NK-92 treated with Interleukin-12 subunit alpha and Interleukin-12 subunit beta, amount 100 ng/mL, for 24 hours (cell line): ENCODE measurements at places on chromosomes 13 and 19.

- no peak for DNase-seq
These were observed 51.6 kb upstream of the UBL3 start for GRCh38 chr13:29901710-29902631.

GRCh38 chr13:100458673-100459072, 129.9 kb downstream of the GGACT start:
- no peak for DNase-seq

- DNase-seq = no peak
These were observed 13.5 kb upstream of the CBY2 start for GRCh38 chr13:45688577-45688976.

DNA sequence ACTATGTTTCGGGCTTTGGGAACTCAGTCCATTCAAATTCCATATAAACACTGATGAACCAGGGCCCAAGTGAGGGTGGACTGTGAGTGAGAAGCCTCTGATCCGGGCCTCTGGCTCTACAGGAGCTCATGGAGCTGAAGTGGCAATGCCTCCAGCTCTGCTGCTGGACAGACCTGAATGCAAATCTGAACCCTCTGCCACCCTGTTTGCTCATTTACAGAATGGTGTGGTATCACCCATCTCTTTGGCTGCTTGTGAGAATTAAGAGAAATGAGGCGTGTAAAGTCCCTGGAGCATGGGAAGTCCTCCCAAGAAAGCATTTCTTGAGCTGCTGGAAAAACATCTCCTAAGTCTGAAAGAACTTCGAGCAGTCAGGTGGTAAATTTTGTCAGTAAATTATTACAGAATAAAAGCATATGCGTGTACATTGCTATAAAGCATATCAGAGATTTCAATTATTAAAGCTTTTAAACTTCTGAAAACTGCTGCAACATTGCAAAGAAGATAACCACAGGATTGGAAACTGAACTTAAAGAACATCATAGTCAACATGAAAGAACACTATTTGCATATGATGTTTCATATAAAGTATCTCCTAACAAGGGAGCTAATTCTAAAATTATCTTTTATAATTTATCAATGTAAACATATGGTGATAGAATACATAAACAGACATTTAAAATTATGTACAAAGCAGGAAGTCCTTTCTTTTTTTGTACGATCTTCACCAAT, 369.0 kb downstream of the UQCRFS1 start:
- no peak for DNase-seq

- DNase-seq = no peak
These were observed 53.2 kb upstream of the SHKBP1 start for GRCh38 chr19:40523322-40524047.

DNA sequence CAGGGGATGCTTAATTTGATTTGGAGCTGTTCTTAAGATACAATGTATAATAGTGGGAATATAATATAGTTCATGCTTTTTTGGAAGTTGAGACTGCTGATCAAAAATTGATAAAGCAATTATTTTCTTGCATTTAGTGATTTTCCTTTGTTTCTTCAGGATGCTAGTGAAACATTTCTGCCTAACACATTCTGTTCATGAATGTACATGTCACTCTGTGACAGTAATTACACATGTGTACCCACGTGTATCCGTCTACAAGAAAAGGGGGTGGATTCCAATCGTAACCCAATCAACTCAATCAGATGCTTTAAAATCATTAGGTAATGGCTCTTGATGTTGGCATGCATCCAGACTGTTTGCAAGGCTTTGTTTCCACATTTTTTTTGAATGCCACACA, 5.0 kb upstream of the FRY start:
- no peak for DNase-seq

GRCh38 chr13:42054798-42055499, 6.5 kb downstream of the DGKH start:
- no peak for DNase-seq

- no peak for DNase-seq
These were observed 334.1 kb downstream of the SHISA2 start for GRCh38 chr13:25717666-25718197.

GRCh38 chr19:18478545-18479311, 40.8 kb upstream of the ISYNA1 start:
- DNase-seq = peak; percentile 81

- no peak for DNase-seq
These were observed 11.4 kb downstream of the ALOX5AP start for GRCh38 chr13:30746791-30747190.

DNA sequence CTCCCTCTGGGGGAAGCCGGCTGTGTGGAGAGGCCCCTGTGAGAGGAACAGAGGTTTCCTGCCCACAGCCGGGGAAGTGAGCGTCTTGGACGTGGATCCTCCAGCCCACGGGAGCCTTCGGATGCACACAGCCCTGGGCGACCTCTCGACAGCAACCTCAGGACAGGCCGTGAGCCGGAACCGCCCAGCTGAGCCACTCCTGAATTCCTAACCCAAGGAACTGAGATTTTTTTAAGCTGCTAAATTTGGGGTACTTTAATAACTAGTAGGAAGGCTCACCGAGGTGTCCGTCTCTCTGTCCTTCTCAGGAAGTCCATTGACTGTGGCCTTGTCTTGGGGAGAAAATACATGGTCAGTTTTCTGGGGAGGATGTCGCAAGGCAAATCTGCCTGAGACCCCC, 9.1 kb downstream of the LAIR1 start:
- no peak for DNase-seq

DNA sequence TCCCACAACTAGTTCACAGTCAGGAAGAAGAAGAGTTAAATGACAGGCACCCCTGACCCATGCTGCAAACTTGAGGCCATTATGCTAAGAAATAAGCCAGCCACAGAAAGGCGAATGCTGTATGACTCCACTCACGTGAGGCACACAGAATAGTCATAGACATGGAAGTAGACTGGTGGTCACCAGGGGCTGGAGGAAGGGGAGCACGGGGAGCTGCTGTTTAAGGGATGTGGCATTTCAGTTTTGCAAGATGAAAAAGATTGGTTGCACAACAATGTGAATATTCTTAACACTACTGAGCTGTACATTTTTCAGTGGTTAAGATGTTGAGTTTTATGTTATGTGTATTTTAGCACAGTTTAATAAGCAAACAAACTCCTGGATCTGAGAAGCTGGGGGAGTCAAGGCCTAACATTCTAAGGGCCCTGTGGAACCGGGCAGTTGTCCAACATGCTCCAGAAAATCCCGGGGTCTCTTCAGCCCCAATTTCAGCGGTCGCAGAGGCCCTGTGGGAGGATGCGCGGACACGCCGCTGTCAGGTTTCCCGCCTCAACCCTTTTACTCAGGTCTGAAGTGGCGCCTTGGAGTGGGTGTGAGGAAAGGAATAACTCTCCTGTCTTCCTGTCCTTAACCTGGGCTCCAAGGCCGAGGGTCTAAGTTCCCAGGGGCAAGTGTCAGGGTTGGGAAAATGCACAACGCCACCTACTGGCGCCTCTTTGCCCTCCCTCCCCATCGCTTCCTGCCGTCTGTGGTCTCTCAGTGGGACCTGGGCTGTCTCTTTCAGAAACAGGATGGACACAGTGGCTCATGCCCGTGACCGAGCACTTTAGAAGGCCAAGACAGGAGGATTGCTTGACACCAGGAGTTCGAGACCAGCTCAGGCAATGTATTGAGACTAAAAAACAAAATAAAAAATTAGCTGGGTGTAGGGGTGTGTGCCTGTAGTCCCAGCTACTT, 4.4 kb upstream of the TMEM272 start:
- DNase-seq = peak; percentile 39

- no peak for DNase-seq
These were observed 229.7 kb downstream of the KCTD12 start for GRCh38 chr13:76656500-76656899.

- DNase-seq = no peak
These were observed 111.3 kb upstream of the EDNRB start for GRCh38 chr13:78029901-78030300.

- no peak for DNase-seq
These were observed 12.3 kb upstream of the LENG8 start for GRCh38 chr19:54436628-54437252.

- DNase-seq = no peak
These were observed 51.5 kb downstream of the EPS15L1 start for GRCh38 chr19:16420336-16420676.

GRCh38 chr19:48634424-48635262, 2.5 kb downstream of the DBP start:
- DNase-seq = peak; percentile 77

DNA sequence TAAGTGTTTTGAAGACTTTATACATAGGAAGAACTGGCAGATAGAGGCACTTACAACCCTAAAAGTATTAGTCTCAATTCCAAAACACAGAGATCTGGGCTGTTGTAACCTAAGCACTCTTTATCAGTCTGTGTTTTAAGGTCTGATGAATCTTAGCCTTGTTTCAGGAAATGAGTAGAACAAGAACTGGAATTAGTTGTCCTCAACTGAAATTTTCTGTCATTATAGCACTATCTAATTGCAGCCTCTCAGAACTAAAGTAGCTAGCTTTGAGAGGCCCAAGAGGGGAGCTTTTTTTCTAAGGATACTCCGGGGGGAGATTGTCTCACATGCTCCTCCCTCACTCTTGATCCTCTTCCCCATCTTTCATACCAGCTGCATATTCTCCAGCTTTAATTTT, 13.1 kb downstream of the HNRNPM start:
- DNase-seq = no peak

DNA sequence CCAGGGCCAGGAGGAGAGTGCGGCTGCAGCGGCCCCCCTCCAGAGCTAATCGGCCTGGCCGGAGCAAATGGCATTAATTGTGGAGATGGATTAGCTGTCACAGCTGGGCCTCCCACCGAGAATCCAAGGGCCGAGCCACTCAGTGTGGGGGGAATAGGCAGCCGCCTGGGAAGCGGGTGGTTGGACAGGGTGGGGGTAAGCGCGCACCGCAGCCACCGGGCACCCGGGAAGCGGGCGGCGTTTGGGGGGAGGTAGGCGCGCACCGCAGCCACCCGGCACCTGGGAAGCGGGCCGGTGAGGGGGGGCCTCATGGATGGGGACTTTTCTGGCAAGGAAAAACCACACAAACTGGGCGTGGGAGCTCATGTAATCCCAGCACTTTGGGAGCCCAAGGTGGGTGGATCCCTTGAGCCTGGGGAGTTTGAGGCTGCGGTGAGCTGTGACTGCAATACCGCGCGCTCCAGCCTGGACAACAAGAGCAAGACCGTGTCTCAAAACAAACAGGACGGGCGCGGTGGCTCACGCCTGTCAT, 9.7 kb downstream of the R3HDM4 start:
- DNase-seq = no peak

DNA sequence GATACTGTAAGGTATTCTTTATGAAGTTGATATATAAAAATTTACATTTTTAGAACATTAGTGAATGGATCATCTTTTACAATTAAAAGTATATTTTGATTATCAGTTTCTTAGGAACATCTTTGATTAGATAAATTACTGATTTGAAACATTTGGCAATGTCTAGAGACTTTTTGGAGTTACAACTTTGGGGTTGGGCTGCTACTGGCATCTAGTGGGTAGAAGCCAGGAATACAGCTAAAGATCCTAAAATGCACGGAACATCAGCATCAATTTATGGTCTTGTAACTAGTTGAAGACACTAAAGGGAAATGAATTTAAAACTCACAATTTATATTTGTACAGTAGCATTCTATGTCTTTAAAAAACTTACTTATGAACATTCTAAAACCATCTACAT, 19.9 kb downstream of the POMP start:
- DNase-seq = no peak

GRCh38 chr13:59088716-59089115, 1075.0 kb downstream of the DIAPH3 start:
- no peak for DNase-seq

- DNase-seq = no peak
These were observed 85.3 kb downstream of the GADD45B start for GRCh38 chr19:2561221-2561620.

DNA sequence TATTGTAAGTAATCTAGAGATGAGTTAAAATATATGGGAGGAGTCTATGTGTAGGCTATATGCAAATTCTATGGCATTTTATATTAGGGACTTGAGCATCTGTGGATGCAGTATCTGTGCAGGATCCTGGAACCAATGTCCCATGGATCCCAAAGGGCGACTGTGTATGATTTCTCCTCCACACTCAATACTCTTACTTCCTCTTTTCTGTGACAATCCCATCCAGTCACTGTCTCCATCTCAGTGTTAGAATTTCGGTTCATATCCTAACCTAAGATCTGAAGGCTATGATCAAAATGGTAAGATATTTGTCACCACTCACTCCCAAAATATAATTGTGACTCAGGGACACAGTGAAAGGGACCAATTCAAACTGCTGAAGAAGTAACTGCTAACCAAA, 15.1 kb upstream of the ZNF599 start:
- DNase-seq = no peak

GRCh38 chr13:50037788-50038187, 22.5 kb downstream of the KCNRG start:
- no peak for DNase-seq

DNA sequence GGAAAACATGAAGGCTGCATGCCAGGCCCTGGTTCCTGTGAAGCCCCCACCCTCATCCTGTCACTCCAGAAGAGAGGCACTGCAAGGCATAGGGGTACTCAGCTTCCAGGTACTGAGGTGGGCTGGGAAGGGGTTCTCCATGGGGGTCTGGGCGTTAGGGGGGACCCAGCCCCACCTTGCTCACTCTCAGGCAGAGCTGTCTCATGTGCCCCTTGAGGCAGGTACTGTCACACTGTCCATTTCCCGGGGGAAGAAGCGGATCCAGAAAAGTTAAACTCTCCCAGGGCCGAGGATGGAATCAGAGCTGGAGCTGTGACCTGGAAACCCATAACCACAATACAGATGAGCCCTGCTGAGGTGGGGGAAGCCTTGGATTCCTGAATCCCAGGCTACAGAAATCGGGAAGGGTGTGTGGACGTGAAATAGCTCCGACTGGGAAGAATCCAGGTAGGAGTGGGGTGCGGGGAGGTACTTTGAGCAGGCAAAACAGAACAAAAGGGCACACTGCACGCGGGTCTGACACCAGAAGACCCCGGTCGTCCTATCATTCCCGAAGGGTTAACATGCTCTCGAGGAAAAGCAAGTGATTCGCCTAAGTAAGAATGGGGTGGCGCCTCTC, 540 bp upstream of the USE1 start:
- no peak for DNase-seq

DNA sequence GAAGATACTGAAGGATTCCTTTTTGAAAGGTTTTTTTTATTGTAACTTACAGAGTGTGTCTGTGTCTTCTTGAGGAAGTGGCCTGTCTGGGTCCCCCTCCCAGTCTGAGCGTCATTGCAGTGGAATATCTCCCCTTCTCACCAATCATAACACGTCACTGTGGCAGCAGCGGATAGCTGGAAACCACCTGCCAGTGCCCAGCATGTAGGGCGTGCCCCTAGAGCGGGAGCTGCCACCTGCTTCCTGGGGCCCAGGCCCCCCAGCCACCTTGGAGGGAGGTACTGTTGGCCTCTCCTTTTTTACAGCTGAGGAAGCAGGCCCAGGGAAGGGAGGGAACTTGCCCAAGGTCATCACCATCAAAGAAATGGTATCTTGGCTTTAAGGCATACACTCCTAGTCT, 4.6 kb upstream of the DNM2 start:
- DNase-seq = no peak

- peak; percentile 55 for DNase-seq
These were observed 1.1 kb downstream of the DHRS12 start for GRCh38 chr13:51802631-51803418.

DNA sequence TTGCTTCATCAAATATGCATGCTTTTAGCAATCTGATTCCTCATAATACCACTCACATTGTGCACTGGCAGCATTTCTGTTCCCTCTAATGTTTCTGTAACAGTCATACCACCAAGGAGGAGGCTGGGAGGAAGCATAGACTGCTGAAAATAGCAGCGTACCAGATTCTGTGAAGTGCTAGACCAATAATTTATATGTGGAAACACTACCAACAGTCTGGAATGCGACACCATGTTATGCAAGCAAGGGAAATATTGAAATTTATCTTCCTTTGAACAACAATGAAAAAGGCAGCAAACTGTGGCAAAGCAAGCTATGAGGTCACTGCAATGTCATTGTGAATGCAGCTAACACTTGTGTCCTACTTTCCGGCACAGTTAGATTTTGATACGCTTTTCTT, 1388.0 kb downstream of the EFNB2 start:
- no peak for DNase-seq
